Iris pigment epithelial cell (primary cell): ENCODE measurements at places on chromosomes 16 and 17.

DNA sequence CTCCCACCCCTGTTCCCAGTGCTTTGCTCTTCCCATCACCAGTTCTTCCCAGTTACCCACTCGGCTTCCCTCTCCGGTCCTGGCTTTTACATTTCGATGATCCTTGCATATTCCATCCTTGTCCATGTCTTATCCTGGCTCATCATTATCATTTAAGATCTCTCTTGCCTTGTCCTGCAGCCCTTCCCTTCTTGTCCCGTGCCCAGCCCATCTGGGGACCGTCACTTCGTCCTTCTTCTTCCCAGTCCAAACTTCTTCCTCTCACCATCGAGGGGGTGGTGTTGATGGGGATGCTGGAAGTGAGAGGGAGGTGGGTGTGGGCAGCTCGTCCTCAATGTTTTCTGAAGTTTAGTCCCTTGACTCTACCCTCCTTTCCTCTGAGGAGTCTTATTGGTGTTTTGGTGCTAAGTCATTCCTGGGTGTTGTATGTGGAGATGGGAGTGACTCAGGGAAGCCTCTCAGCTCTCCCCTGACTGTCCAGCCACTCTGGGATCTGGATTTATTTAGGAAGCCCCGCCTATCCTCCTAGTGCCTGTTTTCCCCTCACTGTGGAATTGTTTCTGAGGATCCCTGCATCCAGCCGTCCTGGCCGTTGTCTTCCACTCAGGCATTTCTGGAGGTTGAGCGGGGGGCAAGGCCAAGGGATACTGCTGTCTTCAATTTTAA, 975 bp downstream of the SNX29 start:
- DNase-seq, result peak; percentile 79

- DNase-seq, result no peak
These were observed 1.9 kb upstream of the SLC5A2 start for GRCh38 chr16:31480851-31481536.

GRCh38 chr17:79053251-79053925, 21.2 kb upstream of the ENGASE start:
- no peak for DNase-seq

DNA sequence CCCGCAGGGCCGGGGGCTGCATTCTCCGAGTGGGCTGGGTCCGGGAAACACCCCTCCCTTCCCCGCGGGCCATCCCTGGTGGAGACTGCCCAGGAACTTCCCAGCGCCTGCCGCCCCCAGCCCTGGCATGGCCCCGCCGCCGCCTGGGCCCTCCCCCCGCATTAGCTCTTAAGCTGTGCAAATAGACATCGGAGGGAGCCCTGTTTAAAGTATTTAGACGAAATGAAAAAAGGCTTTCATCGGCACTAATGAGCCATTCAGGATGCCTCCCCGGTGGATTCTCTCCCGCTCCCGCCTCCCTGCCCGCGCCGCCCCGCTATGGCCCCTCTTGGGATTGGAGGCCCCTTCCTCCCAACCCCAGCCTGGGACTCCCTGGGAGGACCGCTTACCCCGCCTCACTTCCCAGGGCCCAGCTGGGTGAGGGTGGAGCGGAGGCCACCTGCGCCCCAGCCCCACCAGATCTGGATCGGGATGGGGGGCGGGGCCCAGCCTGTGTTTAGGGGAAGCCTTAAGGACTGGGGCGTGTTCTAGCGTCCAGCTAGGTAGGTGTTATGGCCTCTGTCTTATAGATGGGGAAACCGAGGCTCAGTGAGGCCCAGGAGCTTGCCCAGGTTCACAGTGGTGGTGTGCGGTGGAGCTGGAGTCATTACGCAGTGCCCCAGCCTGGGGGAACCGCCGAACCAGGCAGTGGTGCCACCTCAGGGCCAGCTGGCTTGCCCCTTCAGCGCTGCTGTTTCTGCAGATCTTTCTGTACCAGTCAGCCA, 19.7 kb downstream of the SEZ6 start:
- DNase-seq, result no peak

- DNase-seq, result no peak
These were observed 23.6 kb upstream of the RMI2 start for GRCh38 chr16:11321662-11322061.

- no peak for DNase-seq
These were observed 132.4 kb upstream of the GSE1 start for GRCh38 chr16:85480727-85481101.

- DNase-seq, result peak; percentile 75
These were observed 80.3 kb upstream of the PSMD7 start for GRCh38 chr16:74216319-74216718.

- no peak for DNase-seq
These were observed 6.7 kb downstream of the SDR42E1 start for GRCh38 chr16:82004601-82005000.

GRCh38 chr16:27511657-27512448, 37.9 kb downstream of the GTF3C1 start:
- DNase-seq, result no peak

DNA sequence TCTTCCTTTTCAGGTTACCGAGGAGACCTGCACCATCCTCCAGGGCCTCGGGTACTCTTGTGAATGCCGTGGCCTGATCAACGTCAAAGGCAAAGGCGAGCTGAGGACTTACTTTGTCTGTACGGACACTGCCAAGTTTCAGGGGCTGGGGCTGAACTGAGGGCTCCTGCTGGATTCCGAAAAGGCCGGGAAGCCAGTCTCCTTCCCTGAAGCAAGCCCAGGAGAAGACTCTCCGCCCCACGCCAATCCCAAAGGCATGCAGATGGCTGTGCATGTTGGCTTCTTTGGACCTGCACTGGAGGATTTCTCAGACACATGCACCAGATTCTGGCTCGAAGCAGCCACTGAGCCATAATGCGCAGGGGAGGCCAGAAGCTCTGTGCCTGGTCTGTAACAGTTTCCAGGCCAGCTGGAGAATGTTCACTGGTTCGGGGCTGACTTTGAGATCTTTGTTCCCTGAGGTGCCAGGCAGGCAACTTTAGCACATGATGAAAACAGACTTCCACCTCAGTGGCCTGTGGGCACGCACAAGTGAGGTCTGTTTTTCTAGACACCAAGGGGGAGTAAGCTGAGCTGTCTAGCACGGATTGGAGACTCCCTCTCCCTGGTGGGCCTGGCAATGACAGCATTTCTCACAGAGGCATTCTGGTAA, 49.1 kb downstream of the ADCY7 start:
- no peak for DNase-seq
